ENCODE measurements at places on chromosomes 5 and 9.

- DNase-seq, result no peak
Measured at GRCh38 chr5:95852567-95852966, 30.0 kb upstream of the GLRX start.

DNA sequence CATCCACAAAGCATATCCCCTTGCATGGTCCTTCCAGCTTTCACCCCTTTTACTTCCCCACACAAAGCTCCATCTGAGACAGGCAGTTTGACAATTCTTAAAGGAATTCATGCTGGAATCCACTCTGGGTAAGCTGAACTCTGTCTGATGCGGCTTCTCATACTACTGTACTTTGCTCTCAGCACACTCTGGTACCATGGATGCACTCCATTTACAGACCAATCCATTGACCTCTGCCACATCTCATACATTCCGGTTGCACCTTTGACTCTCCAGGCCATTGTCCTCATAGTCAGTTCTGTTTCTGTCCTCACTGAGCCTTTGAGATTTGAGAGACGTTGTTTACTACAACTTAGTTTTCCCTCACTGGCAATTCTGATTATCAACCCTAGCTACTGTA lies 12.2 kb downstream of the SPATA9 start:
- no peak for DNase-seq

- DNase-seq, result no peak
Measured at GRCh38 chr5:128644863-128645262, 106.8 kb upstream of the FBN2 start.

GRCh38 chr5:151068433-151069197 lies 12.2 kb downstream of the TNIP1 start:
- DNase-seq, result no peak

- no peak for DNase-seq
Measured at GRCh38 chr5:175683921-175684320, 26.1 kb downstream of the HRH2 start.
